ENCODE measurements at places on chromosomes 16 and 17.

- no peaks in the 10 kb centered on the region for H3K27me3 ChIP-seq
- peak overlapping the region; percentile 98 for H3K27ac ChIP-seq
- H3K4me3 ChIP-seq = peak overlapping the region; percentile 85
- peaks cover 13% of the 10 kb centered on the region for H3K4me1 ChIP-seq
- H3K36me3 ChIP-seq = no peaks in the 10 kb centered on the region
- peak; percentile 39 for DNase-seq
These were observed 827 bp upstream of the UBALD1 start for GRCh38 chr16:4615384-4616046.

DNA sequence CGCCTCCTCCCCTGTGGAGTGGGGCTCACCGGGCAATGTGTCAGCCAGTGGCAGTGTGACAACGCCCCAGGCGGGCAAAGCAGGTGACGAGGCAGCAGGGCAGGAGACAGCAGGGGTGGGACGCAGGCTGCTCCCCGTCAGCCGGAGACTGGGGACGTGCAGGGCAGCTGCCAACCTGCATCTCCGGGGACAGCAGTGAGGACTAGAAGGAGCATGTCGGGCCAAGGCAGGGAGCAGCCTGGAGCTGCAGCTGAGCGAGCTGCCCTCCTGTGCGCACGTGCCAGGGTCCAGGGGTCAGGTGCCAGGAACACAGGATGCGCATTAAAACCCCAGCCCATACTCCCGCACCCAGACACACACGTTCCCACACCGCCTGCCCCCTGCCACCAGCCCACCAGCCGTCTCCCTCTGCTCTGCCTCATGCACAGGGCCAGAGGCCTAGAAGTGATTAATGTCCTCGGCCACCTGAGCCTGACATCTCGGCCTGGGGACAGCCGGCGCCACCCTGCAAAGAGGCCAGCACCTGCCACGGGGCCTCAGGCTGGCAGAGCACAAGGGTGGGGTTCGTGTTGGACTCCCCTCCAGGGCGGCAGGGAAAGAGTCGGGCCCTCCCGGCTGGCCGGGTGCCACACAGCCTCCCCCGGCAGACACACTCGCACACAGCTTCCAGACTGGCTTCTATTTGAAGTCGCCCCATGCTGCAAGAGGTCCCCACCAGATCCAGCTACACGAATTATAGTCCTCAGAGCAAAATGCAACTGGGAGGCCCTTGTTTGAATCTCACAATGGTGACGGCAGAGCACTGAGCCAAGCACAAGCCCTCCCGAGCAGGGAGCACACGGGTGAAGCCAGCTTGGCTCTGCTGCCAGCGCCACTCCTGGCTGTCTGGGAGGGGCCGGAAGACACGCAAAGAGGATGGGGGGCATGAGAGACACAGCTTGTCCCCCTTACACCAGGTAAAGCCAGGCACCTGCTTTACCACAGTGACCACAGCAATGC is 90.4 kb downstream of the RBFOX3 start:
- no peak overlapping the region for H3K27ac ChIP-seq
- DNase-seq = no peak
- H3K4me1 ChIP-seq = no peaks in the 10 kb centered on the region
- H3K36me3 ChIP-seq = no peaks in the 10 kb centered on the region
- H3K4me3 ChIP-seq = no peak overlapping the region
- no peaks in the 10 kb centered on the region for H3K27me3 ChIP-seq

GRCh38 chr16:12433691-12434390 is 369.8 kb downstream of the CPPED1 start:
- H3K4me3 ChIP-seq = no peak overlapping the region
- H3K4me1 ChIP-seq = no peaks in the 10 kb centered on the region
- DNase-seq = no peak
- H3K27ac ChIP-seq = no peak overlapping the region
- no peaks in the 10 kb centered on the region for H3K27me3 ChIP-seq
- H3K36me3 ChIP-seq = no peaks in the 10 kb centered on the region

- peaks cover 8% of the 10 kb centered on the region for H3K4me1 ChIP-seq
- no peak for DNase-seq
- peaks cover 96% of the 10 kb centered on the region for H3K27me3 ChIP-seq
- no peaks in the 10 kb centered on the region for H3K36me3 ChIP-seq
- H3K4me3 ChIP-seq = peak overlapping the region; percentile 35
These were observed 7.2 kb downstream of the ALOX12B start for GRCh38 chr17:8080208-8080798.

- H3K27me3 ChIP-seq = no peaks in the 10 kb centered on the region
- no peaks in the 10 kb centered on the region for H3K36me3 ChIP-seq
- no peaks in the 10 kb centered on the region for H3K4me1 ChIP-seq
- H3K27ac ChIP-seq = no peak overlapping the region
- no peak for DNase-seq
These were observed 117.7 kb downstream of the HS3ST3A1 start for GRCh38 chr17:13484020-13484419.

GRCh38 chr16:56041556-56042140 is 149.6 kb upstream of the GNAO1 start:
- no peak overlapping the region for H3K4me3 ChIP-seq
- H3K36me3 ChIP-seq = no peaks in the 10 kb centered on the region
- DNase-seq = peak; percentile 15
- no peaks in the 10 kb centered on the region for H3K4me1 ChIP-seq
- H3K27ac ChIP-seq = no peak overlapping the region
- no peaks in the 10 kb centered on the region for H3K27me3 ChIP-seq

- no peaks in the 10 kb centered on the region for H3K4me1 ChIP-seq
- H3K27me3 ChIP-seq = no peaks in the 10 kb centered on the region
- no peak for DNase-seq
- no peaks in the 10 kb centered on the region for H3K36me3 ChIP-seq
- H3K4me3 ChIP-seq = no peak overlapping the region
These were observed 155.9 kb upstream of the IRX5 start for GRCh38 chr16:54774768-54775167.

GRCh38 chr16:56916571-56917403 is 15.2 kb upstream of the HERPUD1 start:
- H3K27me3 ChIP-seq = no peaks in the 10 kb centered on the region
- peaks cover 40% of the 10 kb centered on the region for H3K4me1 ChIP-seq
- no peak for DNase-seq
- H3K36me3 ChIP-seq = no peaks in the 10 kb centered on the region
- H3K27ac ChIP-seq = peak overlapping the region; percentile 61

- no peak for DNase-seq
- peak overlapping the region; percentile 100 for H3K27ac ChIP-seq
- H3K4me3 ChIP-seq = peak overlapping the region; percentile 74
- H3K36me3 ChIP-seq = peaks cover 46% of the 10 kb centered on the region
- H3K4me1 ChIP-seq = peaks cover 78% of the 10 kb centered on the region
These were observed 1.3 kb downstream of the METTL23 start for GRCh38 chr17:76727745-76728456.

- H3K4me1 ChIP-seq = peaks cover 20% of the 10 kb centered on the region
- H3K36me3 ChIP-seq = peaks cover 36% of the 10 kb centered on the region
- H3K27ac ChIP-seq = no peak overlapping the region
- DNase-seq = peak; percentile 48
- no peaks in the 10 kb centered on the region for H3K27me3 ChIP-seq
These were observed 2.8 kb downstream of the CDIPT start for GRCh38 chr16:29860218-29860617.

- peaks cover 39% of the 10 kb centered on the region for H3K4me1 ChIP-seq
- no peak for DNase-seq
- peak overlapping the region; percentile 90 for H3K27ac ChIP-seq
These were observed 33.9 kb upstream of the SEC14L1 start for GRCh38 chr17:77106874-77107358.

- no peak overlapping the region for H3K4me3 ChIP-seq
- DNase-seq = no peak
- H3K27ac ChIP-seq = no peak overlapping the region
- no peaks in the 10 kb centered on the region for H3K36me3 ChIP-seq
These were observed 13.3 kb upstream of the CNEP1R1 start for GRCh38 chr16:50011707-50012106.

DNA sequence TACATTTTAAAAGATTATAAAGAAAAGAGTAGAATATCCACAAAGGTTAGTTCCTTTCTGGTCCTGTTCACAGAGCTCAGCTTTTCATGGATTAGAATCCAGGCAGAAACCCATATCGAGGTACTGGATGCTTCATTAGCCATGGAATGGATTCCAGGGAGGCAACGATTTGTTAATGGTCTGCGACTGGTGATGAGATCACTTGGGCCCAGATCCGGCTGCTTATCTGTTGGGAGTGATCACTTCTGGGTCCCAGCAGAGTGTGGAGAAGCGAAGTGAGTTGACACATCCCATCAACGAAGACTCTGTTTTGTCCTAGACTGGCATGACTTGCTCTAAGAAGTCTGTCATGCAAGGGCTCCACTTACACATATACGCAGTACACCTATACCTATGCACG is 165.8 kb downstream of the MAF start:
- H3K4me1 ChIP-seq = peaks cover 33% of the 10 kb centered on the region
- DNase-seq = no peak
- H3K4me3 ChIP-seq = no peak overlapping the region
- H3K36me3 ChIP-seq = no peaks in the 10 kb centered on the region
- H3K27ac ChIP-seq = no peak overlapping the region
